ENCODE measurements at places on chromosomes 11 and 22. TPM values are rescaled to one million over a fixed set of nuclear protein-coding genes. Genes with fewer than 3 reads are reported as not detected.
A peak's percentile ranks its signal among the peaks of the same experiment; 100 is the strongest.

DNA sequence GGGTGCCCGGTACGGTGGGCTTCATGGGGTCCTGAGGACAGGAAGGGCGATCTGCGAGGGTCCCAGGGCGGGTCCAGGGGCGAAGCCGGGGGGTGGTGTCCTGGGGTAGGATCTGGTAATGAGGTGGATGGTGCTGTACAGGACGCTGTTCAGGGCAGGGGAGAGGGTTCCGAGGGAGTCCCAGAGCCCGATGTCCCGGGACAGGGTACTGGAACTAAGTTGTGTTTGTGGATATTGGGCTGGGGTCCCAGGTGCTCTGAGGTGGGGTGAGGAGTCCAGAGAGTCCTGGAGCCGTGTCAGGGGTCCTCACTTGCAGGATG is 426 bp downstream of the LZTR1 start:
- no peak for DNase-seq

DNA sequence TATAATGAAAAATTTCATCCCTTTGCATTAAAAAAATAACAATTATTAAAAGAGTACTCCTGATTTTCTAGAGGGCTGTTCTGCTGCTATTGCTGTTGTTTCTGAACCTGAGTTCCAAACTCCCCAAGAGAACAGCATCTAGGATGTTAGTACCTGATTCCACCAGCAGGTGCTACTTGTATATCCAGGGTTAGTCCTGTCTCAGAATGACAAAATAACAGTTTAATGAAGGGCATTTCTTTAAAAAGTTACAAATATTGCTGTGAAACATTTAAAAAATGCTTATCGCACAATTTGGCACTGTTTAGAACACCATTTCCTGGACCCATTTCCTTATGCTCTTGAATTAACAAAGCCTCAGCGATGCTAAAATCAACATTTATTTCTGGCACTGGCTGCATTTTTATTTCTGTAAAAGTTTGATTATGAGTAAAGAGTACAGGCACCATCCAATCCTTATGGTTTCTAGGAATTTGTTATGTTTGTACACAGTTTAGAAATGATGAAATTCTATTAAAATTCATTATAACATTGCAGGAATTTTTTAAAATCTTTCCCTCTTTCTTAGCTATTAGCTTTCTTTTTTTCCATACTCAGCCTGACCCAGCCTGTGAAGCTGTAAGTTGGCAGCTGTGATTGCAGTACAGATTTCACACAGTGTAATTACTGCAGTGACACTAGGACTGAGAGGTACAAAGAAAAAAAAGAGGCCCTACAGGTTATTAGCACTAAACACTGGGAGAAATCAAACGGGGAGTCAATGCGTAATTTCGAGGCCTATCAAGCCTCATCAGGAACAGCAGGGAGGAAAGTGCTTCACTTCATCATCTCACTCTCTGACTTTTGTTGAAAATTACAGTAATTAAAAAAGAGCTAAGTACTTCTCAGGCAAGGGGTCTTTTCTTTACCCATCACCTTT is 208.8 kb downstream of the DCDC1 start:
- no peak for DNase-seq

DNA sequence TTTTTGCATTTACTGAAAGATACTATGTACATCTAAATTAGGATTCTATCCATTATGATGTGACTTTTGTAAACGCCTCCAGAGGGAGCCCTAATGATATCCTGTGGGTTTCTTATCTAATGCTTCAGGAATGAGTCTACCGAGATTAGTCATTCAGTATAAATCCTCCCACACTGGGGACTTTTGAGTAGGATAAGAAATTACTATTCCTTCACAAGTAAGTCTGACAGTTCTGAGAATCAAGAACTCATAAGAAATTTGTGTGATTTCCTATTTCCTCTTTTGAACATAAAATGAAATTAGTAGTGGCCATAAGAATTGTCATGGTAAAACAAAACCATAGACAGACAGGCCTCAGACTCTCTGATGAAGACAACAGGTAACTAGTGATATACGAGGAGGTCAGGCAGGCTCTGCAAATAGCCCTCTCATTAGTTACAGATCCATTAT is 10.0 kb upstream of the OR5M1 start:
- DNase-seq, result no peak

DNA sequence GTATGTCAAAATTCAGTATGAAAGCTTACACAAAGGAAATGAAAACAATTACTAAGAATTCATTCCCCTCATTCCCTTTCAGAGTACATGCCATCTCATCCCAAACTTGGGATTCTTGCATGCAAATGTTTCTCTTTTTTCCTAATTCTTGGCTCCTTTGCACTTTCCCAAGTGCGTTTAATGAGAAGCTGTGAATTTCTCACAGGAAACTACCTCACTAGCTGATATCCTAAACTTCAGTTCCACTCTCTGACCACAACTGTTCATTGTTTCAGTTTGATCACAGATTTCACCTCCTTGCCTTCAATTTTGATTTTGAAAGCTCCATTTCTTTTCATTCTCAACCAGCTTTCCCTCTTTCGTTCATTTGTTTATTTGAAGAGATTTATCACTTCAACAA is 5.9 kb upstream of the ARL14EP start:
- DNase-seq, result no peak

GRCh38 chr22:48937032-48937639 is 890.5 kb downstream of the BRD1 start:
- no peak for DNase-seq

DNA sequence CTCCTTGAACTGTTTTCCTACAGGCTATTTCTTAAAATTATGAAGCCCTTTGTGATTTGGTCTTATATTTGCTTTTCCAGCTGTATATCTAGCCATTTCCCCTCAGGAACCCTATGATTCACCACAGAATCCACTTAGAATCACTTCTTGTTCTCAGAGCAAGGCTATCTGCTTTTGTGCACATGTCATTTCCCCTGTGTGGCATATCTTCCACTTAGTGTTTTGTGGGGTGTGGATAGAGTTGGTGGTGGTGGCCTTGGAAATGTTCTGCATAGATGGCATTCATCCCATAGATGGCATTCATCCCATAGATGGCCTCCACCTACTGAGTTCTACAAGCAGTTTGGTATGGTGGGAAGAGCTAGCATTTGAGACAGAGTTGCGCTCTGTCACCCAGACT is 44.7 kb downstream of the SWAP70 start:
- DNase-seq, result no peak

- DNase-seq, result no peak
These were observed 237.6 kb upstream of the CCDC179 start for GRCh38 chr11:23097891-23098290.

DNA sequence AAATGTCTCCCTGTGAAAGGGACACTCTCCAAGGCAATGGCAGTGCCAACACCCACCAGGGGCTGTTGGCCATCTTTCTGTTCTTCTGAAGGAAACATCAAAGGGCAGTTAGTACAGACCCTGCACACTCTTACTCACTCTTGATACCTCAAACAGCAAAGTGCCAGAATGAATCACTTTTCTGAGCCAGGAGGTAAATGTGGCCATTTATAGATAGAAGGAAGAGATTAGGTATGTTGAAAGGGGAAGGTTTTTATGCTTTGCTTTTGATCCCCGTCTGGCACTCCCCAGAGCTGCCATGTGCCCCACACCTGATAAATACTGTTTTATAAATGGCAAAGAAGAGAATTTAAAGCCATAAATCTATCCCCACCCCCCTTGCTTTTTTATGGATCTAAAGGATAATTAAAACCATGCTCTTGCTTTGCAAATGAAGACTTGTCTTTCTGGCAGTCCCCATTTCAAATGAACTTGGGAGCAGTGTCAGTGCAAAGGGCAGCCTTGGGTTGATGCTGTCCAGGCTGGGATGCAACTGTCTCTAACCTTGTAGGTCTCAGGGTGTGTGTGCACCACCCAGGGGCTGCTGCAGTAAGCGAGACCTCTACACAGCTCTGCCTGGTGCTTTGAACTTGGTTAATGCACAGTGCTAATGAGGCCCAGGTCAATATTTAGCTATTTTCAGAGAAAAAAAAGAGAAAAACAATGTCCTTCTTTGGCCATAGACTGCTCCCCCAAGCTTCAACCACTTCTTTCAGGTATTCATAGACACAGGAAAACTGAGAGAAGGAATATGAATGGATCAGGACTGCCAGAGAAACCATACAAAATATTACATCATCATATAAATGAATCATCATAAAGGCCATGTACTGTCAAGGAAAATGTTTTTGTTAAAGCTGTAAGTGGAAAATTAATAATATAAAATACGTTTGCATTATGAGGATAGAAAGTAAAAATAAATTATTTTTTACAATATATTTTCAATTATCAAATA is 207.5 kb downstream of the ETS1 start:
- DNase-seq, result peak; percentile 24

DNA sequence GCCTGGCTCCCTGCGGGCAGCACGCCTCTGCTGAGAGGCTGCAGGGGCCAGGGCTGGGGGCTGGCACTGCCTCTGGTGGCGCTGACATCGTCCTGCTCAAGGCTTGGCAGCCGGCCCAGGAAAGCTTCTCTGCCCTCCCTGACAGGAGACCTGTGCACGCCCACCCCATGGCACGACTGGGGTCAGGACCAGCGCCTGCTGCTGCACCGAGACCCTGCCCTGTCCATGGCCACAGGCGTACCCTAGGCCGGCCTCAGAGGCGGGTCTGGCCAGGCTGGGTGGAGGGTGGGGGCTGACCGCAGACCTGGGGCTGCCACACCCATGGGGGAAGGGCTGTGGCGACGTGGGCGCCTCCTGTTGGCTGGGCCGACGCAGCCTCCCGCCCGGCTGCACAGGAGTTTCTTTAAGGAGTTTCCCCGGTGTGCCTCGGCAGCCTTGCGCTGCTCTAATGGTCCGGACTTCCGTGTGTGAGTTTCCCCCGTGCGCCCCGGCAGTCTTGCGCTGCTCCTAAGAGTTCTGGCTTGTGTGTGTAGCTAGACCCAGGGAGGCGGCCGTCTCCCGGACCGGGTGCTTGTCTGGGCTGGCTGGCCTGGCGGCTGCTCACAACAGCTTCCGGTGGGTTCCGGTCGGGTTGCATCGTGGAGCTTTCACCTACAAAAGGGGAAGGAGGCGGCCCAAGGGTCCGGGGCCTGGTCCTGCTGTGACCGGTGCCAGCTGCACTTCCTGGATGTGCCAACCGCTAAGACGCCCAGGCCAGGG is 4.6 kb downstream of the TRABD start:
- peak; percentile 83 for DNase-seq

- DNase-seq, result no peak
These were observed 51.4 kb downstream of the JAM3 start for GRCh38 chr11:134120143-134120850.

DNA sequence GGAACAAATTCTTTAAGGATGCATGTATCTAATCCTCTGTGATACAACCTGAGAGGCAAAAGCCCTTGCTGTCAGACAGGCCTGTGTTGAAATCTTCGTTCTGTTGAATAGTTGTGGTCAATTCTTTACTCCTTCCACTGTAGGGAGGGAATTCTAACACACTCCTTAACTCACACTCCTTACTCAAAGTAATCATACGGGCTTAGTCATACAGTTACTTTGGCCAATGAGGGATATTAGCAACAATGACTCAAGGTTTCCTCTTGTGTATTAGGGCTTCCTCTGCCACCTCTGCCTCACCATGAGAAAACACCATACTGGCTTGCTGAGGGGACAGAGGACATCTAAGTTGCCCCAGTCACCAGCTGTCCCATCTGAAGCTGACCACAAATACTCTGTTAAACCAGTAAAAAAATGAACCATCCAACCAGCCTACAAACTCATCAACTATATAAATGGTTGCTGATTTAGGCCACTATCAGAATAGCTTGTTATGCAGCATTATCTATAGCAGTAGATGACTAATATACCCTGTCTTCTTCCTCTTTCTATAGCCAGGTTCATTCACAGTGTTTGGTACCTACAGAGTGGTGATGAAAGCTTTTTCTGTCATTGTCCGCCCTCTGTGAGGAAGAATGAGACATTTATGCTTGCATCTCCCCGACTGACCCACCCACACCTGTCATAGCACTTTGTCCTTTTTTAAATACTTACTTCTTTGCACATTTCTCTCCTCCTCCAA is 322.8 kb upstream of the SYN3 start:
- DNase-seq, result no peak

The DYNC2H1 gene
- total RNA-seq, result 0.46 TPM

The ANGPTL5 gene
- not detected for total RNA-seq

Measured in activated T-helper 2 cell treated with anti-CD3 and anti-CD28 coated beads, Interferon-gamma antibody, Interleukin-2, Interleukin-4, amounts not matched to agents 10 μg/mL and 5 μg/mL and 100 μg/mL, durations not matched to agents 14 hours and 24 hours and 36 hours (primary cell).